ENCODE measurements at places on chromosomes 3 and 15.

GRCh38 chr3:170640737-170641171 lies 54.9 kb upstream of the SLC7A14 start:
- DNase-seq, result no peak

- DNase-seq, result no peak
These were observed 35.4 kb upstream of the CORO2B start for GRCh38 chr15:68543165-68544008.

DNA sequence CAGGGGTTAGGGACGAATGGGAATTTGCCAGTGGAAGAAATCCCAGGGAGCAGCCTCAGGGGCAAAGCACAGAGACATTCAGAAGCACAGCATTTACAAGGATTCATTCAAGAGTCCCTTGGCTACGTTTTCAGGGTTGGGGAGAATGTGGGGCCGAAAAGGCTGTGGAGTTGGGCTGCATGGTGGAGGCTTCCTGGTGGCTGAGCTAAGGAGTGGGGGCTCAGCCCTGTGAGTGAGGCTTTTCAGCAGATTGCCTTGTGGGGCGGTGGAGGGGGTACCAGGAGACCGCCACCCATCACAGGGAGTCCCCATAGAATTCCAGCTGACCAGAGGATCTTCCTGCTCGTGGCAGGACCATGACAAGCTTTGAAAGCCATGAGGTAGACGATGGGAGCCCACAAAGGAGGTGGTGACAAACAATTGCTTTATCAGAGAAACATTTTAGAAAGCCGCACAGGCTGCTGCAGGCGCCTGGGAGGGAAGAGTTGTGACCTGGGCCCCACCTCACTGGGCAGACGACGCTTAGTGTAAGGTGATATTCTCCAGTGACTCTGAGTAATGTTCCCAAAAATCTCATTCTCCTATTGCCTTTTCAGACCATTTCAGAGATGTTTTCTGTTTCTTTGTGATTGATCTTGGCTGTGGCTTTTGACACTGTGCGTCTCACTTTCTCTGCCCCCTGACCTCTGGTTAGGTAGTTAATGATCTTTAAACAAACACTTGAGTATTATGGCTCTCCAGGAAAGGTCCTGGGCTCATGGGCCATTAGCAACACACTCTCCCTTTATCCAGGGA lies 128.0 kb downstream of the DNAJB8 start:
- DNase-seq, result no peak

DNA sequence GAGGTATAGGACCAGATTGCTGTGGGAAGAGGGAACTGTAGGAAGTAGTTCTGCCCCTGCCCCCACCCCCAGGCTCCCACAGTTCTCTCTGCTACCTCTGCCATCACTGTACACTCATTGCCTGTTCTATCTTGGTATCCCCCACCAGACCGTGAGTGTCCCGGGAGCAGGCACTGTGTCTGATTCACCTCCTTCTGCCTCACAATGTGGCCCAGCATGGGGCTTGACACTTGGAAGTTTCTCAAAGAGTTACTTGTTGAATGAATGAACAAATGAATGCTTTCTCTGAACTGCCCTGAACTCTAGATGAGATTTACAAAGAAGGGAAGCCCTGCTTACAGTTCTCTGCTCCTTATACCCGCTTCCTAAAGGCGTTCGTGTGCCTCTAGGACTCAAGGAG lies 27.1 kb upstream of the PIK3CB start:
- DNase-seq, result no peak

DNA sequence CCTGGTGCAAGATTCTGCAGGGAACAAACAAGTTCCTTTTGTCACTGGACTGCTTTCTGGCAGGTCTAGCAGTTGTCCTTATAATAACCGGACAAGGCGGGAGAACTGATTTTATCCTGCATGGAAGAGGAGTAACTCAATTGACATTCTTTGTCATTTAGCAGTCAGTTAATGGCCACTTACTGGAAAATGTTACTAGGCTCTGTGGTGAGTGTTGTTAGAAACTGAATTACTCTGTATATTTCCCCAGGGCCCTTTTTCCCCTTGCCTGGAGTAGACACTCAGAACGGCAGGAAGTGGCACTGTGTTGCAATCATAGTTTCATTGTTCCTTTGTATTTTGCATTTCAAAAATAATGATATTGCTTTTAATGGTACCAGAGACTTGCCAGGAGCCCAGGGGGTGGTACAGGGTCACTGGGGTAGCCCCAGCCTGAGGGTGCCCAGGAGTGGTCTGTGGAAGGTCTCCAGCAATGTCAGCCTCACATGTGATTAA lies 318.6 kb upstream of the LRRFIP2 start:
- peak; percentile 84 for DNase-seq

DNA sequence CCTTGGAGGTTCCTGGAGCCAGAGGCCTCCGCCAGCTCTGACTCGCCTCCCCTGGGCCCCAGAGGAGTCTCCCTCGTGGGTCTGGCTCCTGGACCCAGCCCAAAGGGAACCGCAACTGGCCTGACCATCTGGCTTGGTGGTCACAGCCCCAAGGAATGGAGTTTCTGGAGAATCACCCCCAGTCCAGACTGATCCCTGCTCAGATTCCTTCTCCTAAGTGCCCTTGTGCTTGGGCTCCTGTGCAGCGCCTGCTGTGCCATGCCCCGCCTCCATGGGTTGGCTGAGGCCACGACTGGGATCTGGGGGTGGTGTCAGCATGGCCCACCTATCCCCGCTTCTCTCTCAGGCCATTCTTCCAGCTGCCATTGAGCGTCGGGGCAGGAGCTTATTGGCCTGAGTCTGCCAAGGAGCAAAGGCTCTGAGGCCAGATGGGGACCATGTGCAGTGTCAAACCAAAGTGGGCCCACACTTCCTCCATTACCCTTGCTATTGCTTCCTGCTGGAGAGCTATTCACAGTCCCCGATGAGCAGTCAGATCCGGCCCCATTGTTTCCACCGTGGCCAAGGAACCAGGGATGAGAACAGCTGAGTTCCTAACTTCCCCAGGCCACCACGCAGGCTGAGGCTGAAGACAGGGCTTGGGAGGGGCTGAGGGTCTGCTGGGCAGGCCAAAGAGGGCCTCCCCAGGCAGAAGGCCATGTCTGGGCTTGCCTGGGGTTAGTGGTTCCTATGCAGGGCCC lies 19.0 kb downstream of the CSPG4 start:
- DNase-seq, result no peak

GRCh38 chr3:49387721-49388120 lies 24.1 kb downstream of the RHOA start:
- DNase-seq, result no peak

DNA sequence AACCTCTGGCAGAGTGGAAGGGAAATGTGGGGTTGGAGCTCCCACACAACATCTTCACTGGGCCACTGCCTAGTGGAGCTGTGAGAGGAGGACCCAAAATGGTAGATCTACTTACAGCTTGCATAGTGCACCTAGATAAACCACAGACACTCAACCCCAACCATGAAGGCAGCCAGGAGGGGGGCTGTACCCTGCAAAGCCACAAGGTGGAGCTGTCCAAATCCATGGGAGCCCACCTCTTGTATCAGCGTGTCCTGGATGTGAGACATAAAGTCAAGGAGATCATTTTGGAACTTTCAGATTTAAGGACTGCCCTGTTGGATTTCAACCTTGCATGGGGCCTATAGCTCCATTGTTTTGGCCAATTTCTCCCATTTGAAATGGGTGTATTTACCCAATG lies 20.9 kb downstream of the TP63 start:
- DNase-seq, result no peak

- no peak for DNase-seq
These were observed 344.5 kb downstream of the FGF12 start for GRCh38 chr3:192382861-192383260.

DNA sequence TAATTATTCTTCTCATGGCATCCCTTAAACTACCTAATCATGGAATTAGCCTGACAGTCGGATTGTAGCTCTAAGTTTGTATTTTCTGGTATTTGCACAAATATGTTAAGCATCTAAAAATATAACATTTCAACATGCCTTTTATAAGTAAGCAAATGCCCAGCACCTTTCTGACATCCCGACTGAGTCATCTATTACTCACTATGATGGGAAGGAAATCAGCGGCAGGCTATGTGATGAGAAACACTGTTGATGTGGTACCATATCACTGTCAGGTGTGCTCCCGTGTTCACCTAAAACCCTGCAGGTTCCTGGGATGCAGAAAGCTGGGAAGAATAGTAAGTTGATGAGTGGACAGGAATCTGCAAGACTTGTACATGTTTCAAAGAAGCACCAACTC lies 367.8 kb upstream of the IL12A start:
- DNase-seq, result no peak

DNA sequence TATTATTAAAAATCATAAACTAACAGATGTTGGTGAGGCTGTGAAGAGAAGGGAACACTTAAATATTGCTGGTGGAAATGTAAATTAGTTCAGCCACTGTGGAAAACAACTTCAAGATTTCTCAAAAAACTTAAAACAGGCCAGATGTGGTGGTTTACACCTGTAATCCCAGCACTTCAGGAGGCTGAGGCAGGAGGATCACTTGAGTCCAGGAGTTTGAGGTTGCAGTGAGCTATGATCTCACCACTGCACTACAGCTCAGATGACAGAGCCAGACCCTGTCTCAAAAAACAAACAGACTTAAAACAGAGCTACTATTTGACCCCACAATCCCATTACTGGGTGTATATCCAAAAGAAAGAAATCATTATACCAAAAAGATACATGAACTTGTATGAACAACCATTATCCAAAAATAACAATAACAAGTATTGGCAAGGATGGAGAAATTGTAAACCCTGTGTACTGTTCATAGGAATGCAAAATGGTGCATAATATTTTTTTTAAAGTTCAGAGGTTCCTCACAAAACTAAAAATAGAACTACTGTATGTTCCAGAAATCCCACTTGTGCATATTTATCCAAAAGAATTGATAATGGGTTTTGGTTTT lies 25.5 kb downstream of the ZNF148 start:
- DNase-seq, result no peak

DNA sequence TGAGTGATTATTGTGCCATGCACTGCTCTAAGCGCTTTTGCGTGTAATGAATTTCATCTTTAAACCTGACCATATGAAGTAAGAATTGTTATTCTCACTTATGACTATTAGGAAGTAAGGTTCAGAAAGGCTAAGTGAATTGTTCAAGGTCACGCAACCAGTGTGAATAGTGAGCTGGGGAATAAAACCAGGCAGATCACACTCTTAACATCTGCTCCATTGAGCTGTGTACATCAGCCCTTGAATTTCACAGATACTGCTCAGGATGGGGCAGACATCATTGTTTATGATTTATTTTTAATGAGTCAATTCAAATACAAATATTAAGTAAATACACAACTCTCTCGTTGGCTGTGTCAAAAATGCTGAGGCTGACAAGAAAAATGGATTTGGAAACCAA lies 184.5 kb downstream of the FNDC3B start:
- DNase-seq, result no peak

GRCh38 chr15:68620721-68621527 lies 42.1 kb downstream of the CORO2B start:
- peak; percentile 79 for DNase-seq

DNA sequence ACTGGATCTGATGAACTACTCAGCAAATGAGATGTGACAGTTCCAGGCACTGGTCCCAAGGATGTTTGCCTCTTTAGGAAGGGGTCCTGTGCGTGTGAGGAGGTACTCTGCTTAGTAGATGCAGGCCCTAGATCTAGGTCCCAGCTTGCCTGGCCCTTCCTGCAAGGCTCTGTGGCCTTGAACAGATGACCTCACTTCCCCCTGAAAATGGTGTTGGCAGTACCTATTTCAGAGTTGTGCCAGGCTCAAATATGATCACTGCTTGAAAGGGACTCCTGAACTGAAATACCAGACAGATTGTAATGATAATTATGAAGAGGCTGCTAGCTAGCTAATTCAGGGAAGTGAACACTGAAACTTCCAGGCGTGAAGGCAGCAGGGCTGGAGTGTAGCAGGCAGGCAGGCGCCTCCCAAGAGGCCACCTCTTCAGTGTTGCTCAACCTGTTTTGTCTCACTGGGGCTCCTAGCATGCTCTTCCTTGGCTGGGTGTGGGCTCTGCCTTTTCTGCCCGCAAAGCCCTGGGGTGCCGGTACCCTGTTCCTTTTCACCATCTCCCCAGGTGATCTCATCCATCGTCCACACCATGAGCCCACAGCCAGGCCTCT lies 24.1 kb upstream of the CPNE9 start:
- DNase-seq, result no peak

GRCh38 chr15:20356444-20356910 lies 185.1 kb downstream of the GOLGA6L6 start:
- DNase-seq, result no peak

- no peak for DNase-seq
These were observed 78.3 kb downstream of the NAALADL2 start for GRCh38 chr3:174937478-174937877.

GRCh38 chr3:33054100-33055092 lies 42.5 kb downstream of the GLB1 start:
- DNase-seq, result no peak

DNA sequence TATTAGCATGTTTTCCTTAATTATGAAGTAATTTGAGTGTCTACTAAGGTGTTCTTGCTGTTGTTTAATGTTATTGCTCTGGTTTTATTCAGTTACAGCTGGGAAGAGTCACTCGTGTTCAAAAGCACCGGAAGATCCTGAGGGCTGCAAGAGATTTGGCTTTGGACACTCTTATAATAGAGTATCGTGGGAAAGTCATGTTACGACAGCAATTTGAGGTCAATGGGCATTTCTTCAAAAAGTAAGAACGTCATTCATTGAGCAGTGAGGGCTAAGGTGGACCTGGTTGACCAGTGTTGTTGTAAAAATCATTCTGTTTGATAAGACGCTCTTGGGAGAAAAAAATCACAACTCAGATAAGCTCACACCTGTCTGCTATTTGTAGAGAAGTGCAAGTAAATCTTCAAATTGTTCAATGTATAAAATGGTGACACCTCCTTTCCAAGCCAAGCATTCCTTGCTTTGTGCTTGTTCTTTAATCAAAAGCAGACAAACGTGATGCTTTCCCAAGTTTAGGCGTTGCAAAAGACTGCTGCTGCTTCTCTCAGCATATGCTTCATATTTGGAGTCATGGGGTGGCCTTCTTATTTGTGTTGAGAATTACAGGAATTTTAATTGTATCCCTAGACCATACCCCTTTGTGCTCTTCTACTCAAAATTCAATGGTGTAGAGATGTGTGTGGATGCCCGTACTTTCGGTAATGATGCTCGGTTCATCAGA lies 44.2 kb downstream of the SETD5 start:
- no peak for DNase-seq

DNA sequence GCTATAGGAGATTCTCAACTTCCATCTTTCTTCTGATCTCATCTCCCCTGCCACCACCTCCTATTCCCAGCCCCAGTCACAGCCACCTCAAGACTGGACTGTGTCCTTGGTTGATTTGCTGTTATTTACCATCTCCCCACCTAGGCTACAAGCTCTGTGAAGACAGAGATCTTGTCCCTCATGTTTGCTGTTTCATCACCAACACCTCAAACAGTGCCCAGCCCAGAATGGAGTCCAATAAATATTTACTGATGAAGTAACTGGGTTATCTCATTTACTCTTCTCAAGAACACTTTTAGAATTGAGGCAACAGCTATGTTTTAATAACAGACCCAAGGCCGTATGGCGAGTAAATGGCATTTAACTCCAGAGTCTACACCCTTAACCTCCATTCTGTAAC lies 29.1 kb upstream of the ARHGEF3 start:
- no peak for DNase-seq

- DNase-seq, result no peak
These were observed 193.7 kb downstream of the CHST2 start for GRCh38 chr3:143313025-143313892.

- DNase-seq, result no peak
These were observed 68.9 kb downstream of the RNF13 start for GRCh38 chr3:149881879-149882278.

GRCh38 chr3:35745351-35745750 lies 106.0 kb downstream of the ARPP21 start:
- DNase-seq, result no peak

GRCh38 chr15:39896846-39897245 lies 23.2 kb downstream of the GPR176 start:
- DNase-seq, result no peak
